ENCODE measurements at places on chromosomes 6 and 20.
A peak's percentile ranks its signal among the peaks of the same experiment; 100 is the strongest.

DNA sequence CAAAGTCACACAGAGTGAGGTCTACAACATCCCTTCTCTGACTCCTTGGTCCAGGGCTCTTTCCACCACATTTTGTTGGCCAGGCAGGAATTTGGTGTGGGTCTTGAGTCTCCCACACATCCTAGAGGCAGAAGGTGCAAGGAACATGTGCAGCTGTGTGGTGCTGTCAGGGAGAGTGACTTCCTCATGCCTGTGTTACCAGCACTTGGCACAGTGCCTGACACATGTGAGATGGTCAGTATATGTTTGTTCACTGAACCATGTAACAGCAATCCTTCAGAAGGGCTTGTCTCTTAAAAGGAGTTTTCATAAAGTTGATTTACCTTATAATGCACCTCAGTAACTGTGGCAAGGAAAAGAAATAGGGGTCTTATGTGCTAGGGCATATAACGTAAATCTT is 168.5 kb downstream of the CDC5L start:
- DNase-seq: no peak

DNA sequence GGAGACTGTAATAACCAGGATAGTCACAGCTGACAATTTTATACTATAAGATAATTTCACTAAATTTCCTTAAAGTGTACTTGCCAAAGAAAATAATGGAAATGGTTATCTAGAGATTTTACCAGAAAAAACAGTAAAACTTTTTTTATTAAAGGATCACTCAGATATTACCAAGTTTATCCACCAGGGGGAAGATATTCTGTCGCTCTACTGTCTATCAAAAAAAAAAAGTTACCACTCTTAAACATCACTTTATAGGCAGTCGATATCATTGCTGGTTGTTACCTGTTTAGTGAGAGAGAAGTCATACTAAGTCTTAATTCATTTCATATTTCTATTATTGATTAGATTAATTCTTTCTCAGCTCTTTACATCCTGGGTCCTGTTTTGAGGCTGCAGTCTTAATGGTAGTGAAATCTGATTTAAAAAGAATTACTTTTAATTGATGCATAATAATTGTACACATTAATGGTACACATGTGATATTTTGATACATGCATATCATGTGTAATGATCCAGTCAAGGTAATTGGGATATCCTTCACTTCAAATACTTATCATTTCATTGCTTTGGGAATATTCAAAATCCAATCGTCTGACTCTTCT is 18.9 kb downstream of the L3MBTL3 start:
- DNase-seq: no peak

DNA sequence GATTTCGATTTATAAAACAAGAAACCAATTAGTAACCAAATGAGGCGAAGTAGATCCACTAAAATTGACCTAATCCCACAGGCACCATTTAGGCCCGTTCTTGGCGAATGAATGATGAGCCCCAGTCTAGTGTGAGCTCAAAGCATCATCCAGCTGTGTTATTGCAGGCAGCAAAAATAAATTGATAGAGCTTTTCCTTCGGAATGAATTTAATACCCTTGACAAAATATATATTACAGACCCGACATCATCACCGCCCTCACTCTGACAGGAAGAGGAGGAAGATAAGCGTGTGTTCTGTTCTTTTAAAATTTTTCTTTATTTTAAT is 7.8 kb downstream of the SIM1 start:
- DNase-seq: no peak

GRCh38 chr6:21438986-21439352 is 154.6 kb upstream of the SOX4 start:
- peak; percentile 24 for DNase-seq

DNA sequence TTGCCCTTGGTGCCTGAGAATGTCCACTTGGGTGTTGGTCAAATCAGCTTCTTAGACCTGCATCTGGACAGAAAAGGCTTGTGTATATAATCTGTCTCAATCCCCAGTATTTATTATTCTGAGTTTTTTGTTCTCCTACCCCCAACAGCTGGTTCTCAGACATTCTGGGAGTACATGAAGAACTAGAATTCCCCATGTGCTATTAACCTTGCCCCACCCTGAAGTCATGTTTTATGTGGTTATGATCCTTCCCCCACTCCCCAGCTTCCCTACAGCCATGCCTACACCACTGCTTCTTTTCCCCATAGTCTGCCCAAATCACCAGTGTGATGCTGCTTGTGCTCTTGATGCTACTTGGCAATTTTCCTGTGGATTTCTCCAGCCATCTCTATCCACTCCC is 157.0 kb downstream of the ADAT2 start:
- DNase-seq: no peak

- DNase-seq: peak; percentile 31
Measured at GRCh38 chr6:23524548-23524947, 601.5 kb upstream of the NRSN1 start.

GRCh38 chr6:27650620-27651370 is 177.9 kb upstream of the ZNF184 start:
- peak; percentile 73 for DNase-seq

- peak; percentile 87 for DNase-seq
Measured at GRCh38 chr20:51661609-51662178, 106.5 kb downstream of the ATP9A start.

DNA sequence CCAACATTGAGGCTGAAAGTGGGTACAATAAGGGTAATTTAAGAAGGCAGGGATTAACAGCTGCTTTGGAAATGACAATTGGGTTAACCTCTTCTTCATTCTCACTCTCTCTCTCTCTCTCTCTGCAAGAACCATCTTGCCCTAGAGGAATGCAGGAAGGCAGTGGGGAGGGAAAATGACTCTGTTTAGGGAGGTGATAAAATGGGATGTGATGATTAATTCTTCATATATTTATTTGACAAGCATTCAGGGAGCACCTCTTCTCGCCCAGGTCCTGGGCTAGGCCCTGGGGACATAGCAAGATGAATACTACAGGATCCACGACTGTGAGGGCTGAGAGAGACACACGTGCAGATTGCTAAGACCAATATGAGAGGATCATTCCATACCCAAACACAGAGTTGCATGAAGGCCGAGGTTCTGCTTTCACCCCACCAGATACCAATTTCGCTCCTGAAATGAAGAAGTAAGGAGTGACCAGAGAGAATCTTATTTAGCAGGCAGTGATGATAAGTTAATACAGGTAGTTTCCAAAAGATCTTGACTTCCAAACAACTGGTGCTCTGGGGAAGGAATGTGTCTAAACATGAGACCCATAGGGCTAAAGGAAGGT is 13.3 kb upstream of the PTPN1 start:
- DNase-seq: peak; percentile 52

DNA sequence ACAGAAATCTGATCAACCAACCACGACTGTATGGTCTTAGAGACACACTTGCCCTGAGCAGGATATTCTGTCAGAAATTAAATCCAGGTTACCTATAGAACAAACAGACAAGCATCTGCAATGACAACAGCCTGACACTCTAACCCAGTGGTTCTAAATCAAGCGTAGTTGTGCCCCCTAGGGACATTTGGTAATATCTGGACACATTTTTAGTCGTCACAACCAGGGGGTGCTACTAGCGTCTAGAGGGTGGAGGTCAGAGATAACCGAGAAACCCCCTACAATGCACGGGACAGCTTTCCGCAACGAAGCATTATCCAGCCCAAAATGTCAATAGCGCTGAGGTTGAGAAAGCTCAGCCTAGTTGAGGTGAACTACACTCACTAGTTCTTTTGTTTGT is 32.3 kb downstream of the ID4 start:
- DNase-seq: no peak

- DNase-seq: peak; percentile 71
Measured at GRCh38 chr6:90351696-90352095, 55.1 kb upstream of the BACH2 start.

DNA sequence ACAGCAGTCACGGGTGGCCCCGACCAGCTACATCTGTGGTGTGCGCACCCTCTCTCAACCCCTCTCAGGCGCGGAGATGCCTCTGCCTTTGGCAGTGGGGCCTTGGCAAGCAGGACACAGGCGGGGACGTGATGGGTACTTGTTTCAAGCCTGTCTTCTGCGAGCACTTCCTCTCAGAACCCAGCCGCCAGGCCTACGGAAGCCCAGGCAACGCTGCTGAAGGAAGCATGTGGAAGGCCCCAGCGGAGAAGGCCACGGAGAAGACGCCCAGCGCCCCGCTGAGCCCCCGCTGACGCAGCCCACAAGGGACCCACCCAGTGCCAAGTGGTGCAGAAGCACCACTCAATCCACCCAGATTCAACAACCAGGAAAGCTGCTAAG is 13.0 kb downstream of the SERPINB6 start:
- no peak for DNase-seq

DNA sequence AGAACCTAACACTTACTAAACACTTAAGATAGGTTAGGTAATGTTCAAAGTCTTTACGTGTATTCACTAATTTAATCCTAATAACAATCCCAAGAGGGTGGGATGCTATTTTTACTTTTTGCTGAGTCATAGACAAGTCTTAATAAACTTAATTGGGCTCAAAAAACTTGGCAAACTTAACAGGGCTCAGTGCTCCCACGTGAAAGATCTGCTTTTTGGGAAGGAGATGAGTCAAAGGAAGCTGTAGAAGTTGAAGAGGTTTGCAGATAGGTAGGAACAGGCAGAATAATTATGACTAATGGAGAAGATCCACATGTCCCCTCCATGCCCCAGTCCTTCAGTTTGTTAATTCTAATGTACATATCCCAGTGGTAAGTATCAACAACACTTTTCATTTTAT is 44.5 kb upstream of the STMND1 start:
- DNase-seq: peak; percentile 70

DNA sequence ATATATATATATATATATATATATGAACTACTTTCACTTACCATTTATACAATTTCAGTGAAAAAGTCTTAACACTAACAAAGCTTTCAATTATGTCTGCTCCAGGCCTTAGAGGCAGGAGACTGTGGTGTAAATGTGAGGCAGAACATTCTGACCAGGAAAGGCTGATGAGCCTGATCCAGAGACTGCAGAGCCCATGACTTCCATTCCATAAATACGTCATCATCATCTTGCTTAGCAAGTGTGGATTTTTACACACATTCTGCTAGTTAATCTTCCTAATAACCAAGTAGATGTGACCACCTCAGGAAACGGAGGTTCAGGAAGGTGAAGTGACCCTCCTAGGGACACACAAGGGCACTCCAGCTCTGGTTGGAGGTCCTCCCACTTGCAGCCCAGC is 14.9 kb downstream of the TRERF1 start:
- peak; percentile 42 for DNase-seq

GRCh38 chr6:33251395-33252012 is 20.2 kb downstream of the VPS52 start:
- peak; percentile 66 for DNase-seq

- DNase-seq: no peak
Measured at GRCh38 chr20:805713-806112, 27.8 kb upstream of the FAM110A start.

DNA sequence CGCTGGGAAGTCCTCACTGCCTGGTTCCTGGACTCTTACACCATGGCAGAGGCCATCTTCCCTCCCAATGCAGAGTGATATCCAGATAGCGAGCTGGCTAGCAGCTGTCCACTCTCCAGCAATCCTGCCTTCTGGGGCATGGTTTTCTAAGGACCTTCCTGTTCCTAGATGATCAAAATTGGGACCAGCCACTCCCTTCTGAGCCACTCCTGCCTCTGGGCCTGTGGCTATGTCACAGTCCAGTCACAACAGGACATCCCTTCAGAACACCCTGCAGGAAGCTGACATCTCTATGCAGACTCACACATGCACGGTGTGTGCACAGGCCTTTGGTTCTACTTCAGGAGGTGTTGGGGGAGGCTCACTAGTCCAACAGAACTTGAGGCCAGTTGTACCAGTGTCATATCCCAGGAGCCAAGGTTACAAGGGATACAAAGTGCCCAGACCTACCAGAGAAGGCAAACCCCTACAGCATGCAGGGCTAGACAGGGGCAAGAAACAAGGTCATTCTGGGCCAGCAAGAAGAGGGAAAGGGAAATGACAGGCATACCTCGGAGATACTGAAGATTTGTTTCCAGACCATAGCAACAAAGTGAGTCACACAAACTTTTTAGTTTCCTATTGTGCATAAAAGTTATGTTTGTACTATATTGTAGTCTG is 2.7 kb upstream of the MCCD1 start:
- peak; percentile 49 for DNase-seq

- no peak for DNase-seq
Measured at GRCh38 chr6:118905851-118906250, 11.9 kb downstream of the ASF1A start.

GRCh38 chr6:117303323-117303722 is 38.0 kb downstream of the VGLL2 start:
- no peak for DNase-seq

GRCh38 chr20:58053391-58054055 is 174.9 kb downstream of the ANKRD60 start:
- no peak for DNase-seq

DNA sequence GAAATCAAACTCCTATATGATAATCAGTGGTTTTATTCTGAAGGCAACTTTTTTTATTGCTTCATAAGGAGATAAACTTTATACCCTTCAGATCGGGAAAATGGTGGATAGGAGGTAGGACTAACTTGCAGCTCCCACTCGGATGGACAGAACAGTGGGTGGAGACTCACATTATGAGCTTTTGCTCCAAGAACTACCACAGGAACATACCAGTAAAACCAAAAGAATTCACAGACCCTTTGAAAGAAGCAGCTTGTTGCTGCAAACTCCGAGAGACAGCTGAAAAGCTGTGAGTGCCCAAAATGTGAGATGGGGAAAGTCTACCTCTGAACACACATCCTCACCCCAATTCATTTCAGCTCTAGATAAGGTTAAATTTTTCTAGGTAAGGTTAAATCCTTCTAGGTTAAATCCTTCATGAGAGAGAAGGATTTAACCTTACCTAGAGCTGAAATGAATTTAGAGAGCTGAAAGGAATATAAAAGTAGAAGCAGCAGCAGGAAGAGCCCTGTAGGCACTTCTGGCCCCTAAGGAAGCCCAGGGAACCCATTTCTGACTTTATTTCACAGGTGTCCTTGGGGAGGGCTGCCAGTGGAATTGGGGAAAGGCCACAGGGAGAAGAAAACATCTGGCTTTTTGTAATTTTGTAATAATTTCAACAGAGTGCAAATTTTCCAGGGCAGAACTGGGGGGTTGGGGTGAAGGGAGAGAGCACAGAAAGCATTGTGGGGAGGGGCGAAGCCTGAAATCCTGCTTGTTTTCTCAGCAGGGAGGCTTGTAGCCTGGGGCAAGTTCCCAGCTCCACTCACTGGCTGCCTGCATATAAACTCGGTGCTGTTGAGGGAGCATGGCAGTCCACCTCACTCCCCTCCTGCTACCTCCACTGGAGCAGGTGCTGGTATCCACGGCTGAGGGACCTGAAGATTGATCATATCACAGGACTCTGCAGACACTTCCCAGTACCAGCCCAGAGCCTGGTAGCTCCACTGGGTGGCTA is 65.9 kb upstream of the HCRTR2 start:
- peak; percentile 36 for DNase-seq

DNA sequence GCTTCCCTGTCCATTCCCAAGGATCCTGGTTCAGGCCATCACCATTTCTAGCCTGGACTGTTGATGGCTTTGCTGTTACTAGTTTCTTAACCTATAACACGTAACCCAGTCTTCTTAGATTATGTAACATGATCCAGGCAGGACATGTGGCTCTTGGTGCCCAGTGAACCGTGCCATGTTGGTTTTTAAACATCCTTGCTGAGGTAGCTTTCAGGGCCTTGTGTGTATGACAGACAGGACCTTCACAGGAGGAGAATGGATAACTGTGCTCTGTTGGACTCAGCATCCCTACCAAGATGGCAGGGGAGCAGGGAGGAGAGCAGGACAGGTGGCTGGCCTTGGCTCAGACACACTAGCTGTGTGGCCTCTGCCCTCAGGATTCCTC is 46.8 kb downstream of the PANK2 start:
- no peak for DNase-seq

GRCh38 chr6:166027761-166028160 is 139.9 kb downstream of the TBXT start:
- peak; percentile 80 for DNase-seq

Data from fibroblast of skin of right biceps (primary cell).